Esophagus squamous epithelium (tissue), 5 donors: ENCODE measurements at places on chromosomes 1 and 21. TPM values are rescaled to one million over a fixed set of nuclear protein-coding genes. Genes with fewer than 3 reads are reported as not detected.

- no peak for DNase-seq
- H3K4me3 ChIP-seq, result no peak overlapping the region
- H3K4me1 ChIP-seq, result no peaks in the 10 kb centered on the region
- no peak overlapping the region for H3K27ac ChIP-seq
Measured at GRCh38 chr1:55726994-55727393, 511.8 kb upstream of the USP24 start.

Gene PAQR6
- total RNA-seq, result 3.4 TPM

Gene F3
- total RNA-seq, result 78.0 TPM

Gene HHIPL2
- total RNA-seq, result not detected

Gene IL19
- 16.3 TPM for total RNA-seq
